ENCODE measurements at places on chromosomes 6 and 20.

DNA sequence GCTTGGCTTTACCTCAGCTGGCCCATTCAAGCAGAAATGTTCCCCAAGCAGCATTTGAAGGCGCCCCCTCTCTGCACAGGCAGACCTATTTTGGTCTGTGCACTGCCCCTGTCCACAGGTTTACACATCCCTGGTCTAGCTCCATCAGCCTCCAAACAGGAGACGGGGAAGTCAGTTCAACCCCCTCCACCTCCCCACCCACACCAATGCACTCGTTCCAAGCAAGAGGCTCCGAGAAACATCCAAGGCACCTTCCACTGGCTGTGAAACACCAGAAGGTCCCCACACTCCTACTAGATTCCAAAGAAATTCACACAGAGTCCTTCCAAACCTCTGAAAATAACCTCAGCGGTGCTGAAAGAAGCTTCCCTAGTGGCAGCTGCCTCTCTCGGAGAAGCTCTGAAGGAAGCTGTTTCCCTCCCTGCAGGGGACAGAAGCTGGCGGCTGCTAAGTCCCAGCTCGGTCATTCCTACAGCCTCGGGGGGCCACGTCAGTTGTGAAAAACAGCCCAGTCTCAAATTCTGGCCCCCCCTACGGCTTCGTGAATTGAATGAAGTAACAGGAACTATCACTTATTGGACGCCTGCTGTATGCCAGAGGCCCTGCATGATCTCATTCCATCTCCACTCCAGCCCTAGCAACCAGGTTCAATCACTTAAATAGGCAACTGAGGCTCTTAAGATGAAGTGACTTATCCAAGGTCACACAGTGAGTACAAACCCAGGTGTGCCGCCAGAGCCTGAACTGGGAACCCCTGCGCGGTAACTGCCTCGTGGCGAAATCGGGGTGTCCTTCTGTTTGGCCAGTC, 815 bp downstream of the SPATA2 start:
- peak; percentile 12 for DNase-seq

GRCh38 chr6:146224449-146224848, 195.6 kb downstream of the GRM1 start:
- no peak for DNase-seq

- no peak for DNase-seq
These were observed 118.3 kb downstream of the KIF13A start for GRCh38 chr6:17869010-17869752.

- peak; percentile 49 for DNase-seq
These were observed 102.7 kb downstream of the FIG4 start for GRCh38 chr6:109793792-109794191.

DNA sequence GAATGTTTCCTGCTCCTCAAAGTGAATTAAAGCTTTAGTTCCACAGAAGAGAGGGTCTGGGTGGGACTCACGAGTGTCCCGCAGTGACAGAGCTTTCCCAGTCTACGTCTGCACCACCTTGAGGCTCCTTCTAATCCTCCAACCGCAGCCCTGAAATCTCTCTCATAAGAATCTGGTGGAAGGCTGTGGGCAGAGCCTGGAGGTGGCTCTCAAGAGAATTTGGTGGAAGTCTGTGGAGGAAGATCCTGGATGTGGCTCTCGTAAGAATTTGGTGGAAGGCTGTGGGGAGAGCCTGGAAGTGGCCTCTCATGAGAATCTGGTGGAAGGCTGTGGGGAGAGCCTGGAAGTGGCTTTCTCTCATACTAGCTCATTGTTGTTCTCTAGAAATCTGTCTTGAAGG, 13.8 kb upstream of the DUSP22 start:
- DNase-seq: no peak

- DNase-seq: peak; percentile 19
These were observed 40.1 kb downstream of the TBPL1 start for GRCh38 chr6:133992992-133993680.

- no peak for DNase-seq
These were observed 92.4 kb downstream of the CD24 start for GRCh38 chr6:106882138-106882537.

- peak; percentile 86 for DNase-seq
These were observed 50.1 kb downstream of the CARMIL1 start for GRCh38 chr6:25329161-25329817.

DNA sequence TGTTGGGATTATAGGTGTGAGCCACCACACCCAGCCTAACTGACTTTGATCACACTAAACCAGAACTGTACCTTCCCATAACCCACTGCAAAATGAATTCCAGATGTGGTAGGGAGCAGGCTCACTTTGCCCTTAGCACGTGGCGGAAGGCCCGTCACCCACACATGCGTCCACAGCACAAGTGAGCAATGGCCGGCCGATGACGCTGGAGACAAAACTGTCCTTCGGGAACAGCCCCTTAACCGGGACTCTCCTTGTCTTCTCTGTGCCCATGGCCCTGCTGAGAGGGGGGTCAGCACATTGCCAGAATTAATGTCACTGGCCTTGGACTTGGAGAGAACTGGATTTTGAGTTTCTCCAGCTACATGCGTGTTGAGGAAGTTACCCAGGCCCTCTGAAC, 107.2 kb downstream of the TOX2 start:
- DNase-seq: no peak

DNA sequence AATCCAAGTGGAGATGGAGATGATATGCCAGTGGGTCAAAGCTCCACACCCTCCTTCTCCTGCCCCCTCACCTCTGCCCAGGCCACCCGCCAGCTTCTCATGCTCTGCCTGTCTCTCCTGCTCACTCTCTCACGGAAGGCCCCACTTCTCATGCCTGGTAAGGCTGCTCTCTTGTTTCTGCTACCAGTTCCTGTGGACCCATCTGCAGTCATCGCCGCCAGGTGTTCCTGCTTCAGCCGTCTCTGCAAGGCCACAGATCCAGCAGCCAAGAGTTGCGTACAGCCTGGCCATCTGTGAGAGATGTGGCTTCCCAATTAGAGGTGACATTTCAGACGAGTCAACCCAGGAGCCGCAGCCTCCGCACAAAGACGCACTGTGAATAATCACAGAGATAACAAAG, 40.8 kb upstream of the NXT1 start:
- DNase-seq: no peak

- DNase-seq: peak; percentile 15
These were observed 7.3 kb upstream of the GFRA4 start for GRCh38 chr20:3670511-3670910.

GRCh38 chr6:3851839-3852238, 2.7 kb downstream of the FAM50B start:
- no peak for DNase-seq

DNA sequence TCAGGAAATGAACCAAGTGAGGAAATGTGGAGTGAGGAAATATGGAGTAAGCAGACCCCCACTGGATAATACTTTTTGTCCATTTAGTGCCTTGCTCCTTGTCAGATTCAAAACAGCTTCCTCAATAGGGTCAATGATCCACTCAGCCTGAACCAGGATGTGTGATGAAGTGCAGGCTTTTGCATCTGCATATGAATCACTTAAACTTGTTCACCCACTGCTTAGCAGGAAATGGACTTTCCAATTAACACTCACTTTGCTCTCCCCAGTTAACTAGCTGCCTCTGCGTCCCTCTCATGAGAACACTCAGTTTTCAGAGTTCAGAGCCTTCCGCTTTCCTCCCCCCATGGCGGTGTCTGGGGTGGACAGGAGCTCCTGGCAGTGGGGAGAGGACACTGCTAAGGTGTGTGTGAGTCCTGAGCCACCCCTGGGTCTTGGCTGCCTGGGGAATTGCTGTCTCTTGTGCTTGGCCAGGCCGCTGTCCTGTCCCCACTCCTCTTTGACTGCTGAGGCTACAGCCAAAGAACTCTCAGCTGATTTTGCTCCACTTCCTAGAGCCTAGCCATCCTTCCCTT, 621.8 kb downstream of the CDH26 start:
- DNase-seq: no peak

DNA sequence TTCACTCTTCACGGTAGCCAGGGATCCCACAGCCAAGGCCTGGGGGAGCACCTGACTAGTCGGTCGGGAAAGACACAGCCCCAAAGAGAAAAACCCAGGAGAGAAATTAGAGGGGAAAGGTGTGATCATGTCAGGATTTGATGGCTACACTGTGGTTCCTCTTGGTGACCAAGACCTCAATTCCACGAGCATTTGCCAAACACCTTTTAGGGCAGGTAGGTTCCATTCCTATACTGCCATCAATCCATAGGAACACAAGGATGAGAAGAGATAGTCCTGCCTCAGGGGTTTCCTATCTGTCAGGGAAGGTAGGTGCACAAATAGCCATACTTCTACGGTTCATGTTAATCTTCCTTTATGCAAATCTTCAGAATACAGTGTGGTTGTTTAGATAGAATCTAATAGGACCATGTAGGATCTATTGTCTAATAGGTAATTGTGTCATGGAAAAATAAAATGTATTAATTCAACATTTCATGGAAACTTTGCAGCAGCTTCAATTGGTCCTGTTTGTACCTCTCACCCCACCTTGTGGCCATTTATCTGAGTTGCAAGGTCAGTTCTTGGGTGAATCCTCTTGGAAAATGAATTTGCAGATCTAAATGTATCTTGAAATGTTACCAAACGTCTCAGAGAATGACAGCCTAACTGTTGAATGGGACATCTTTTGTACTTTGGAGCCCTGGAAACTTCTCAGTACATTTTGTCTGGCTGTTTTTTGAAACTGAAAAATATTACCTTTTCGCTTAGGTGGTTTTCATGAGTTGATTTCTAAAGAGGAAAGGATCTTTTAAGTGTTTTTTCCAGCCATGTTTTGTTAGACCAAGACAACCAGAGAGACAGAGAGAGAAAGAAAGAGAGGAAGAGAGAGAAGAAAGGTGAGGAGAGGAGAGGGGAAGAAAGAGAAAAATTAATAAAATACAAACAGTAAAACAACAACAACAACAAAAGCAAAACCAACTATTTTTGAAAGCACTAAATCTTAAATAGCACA, 33.7 kb upstream of the IYD start:
- peak; percentile 69 for DNase-seq

- no peak for DNase-seq
These were observed 53.9 kb upstream of the TAGAP start for GRCh38 chr6:159098636-159099106.

DNA sequence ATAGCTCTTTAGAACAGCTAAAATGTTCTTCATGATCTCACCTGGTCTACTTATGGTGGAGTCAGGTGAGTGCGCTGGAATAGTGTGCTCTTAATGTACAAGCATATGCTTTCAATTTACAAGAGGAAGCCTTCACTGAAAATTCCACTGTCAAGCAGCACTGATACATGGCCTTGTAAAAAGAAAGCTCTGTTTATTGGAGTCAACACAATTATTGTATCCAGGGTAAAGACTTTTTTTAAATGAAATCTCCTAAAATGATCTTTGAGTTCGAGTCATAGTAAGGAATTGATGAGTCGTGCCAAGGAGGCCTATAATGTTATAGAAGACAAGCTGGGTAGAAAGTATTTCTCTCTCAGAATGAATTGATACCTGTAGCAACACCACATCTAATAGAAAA, 41.6 kb upstream of the CARMIL1 start:
- peak; percentile 31 for DNase-seq

DNA sequence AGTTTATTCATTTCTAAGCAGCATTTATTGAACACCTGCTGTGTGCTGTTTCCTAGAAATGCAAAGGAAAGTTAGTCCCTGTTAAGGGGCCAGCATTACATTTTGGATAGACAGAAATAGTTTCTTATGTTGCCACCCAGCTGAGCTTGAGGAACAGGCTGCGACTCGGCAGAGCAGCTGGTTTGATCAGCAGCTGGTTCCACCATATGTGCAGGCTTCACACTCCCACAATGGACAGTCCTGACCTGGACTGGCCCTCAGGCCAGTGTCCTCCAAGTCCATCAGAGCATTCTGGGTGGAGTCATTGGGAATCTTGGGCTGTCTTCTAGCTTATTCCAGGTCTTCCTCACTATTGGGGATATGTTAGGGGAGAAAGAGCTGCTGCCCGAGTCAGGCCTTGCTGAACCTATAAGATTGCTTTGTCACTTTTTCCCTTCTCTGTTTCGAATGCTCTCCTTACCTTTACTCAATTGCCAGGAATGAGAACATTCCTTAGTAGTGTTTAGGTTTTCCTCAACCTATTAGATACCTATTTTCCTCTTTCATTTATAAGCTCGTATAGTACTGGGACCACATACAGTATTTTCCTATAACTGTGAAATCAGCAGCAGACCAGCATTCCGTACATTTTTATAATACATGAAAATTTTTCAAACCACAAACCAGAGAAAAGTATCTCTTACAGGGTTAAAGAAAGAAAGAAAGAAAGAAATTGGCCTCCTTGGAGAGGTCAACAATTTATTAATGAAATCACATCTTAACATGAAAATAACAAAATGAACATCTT, 203.0 kb downstream of the FARS2 start:
- no peak for DNase-seq

DNA sequence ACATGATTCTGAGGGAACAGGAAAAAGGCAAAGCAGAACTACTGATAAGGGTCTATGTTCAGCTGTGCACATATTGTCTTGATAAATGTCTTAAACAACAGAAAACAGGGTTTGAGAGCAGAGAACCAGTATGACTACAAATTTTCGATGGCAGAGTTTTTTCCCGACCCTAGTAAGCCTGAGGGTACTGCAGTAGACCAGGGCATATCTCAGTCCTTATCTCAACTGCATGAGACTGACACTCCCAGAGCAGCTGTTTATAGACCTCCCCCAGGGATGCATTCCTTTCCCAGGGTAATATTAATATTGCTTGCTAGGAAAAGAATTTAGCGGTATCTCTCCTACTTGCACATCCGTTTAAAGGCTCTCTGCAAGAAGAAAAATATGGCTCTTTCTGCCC, 1176.8 kb upstream of the ADGRB3 start:
- DNase-seq: no peak

- no peak for DNase-seq
These were observed 38.7 kb downstream of the IGF2R start for GRCh38 chr6:160007611-160008010.

- DNase-seq: peak; percentile 68
These were observed 32.7 kb downstream of the CHMP4B start for GRCh38 chr20:33843854-33844253.

GRCh38 chr20:39568109-39568508, 606.0 kb downstream of the DHX35 start:
- DNase-seq: no peak

DNA sequence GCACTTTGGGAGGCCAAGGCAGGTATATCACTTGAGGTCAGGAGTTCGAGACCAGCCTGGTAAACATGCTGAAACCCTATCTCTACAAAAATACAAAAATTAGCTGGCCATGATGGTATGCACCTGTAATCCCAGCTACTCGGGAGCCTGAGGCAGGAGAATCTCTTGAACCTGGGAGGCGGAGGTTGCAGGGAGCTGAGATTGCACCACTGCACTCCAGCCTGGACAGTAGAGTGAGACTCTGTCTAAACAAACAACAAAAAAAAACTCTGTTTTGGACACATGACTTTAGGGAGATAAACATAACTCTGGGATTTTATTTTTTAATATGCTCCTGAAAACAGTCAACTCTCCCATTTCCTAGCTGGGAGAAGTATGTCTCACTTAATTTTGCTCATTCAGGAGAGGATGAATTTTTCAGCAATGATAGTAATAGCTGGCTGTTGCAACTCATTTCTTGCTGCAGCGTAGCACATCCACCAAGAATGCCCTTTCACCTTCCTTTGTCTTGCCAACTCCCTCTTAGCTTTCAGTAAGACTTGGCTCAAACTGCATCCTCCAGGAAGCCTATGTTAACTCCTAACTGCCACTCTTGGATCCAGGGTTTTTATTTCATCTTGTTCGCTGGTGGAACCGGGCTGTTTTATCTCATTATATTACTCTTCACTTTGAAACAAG, 24.3 kb downstream of the TOP1 start:
- no peak for DNase-seq

GRCh38 chr20:54058420-54059139, 11.8 kb downstream of the BCAS1 start:
- no peak for DNase-seq
